ENCODE measurements at places on chromosomes 4 and X.

DNA sequence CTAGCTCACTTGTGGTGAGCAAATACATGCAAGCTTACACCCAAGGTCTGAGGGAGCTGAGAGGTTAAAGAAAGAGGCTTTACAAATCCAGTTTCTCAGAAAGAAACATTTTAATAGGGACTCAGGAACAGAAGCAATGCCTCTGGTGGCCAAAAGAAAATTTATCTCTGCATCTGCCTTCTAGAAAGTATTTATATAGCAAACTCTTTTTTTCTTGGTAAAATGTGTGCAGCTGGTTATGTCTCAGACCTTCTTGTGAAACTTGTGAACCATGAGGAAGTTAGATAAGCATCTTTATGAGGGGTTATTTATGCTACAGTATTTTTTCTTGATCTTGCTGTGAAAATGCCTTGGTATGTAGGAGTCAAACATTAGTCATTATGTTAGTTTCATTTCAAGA lies 48.5 kb upstream of the CYSLTR1 start:
- DNase-seq: no peak

GRCh38 chr4:88730811-88731210 lies 33.2 kb upstream of the NAP1L5 start:
- no peak for DNase-seq

DNA sequence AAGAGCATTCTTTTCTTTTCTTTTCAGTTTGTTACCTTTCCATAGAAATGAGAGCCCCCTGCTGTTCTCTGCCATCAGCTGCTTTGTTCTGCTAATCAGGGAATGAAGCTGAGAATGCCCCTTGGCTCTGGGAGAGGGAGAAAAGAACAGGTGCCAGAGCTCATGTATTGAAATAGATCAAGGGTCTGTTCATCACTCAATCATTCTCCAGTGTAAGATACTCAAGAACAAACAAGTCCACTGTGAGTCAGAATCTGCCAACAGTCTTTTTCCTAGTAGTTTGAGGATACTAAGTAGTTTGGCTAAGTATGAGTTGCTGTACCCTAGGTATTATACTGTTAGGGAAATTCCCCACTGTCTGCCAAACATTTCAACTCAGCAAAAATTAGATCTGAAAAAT lies 144.3 kb downstream of the RTL3 start:
- DNase-seq: no peak

GRCh38 chrX:97021680-97022079 lies 138.0 kb downstream of the RPA4 start:
- no peak for DNase-seq

GRCh38 chr4:52889354-52889753 lies 27.2 kb downstream of the RASL11B start:
- DNase-seq: no peak

GRCh38 chrX:130039847-130040246 lies 57.4 kb downstream of the BCORL1 start:
- no peak for DNase-seq

DNA sequence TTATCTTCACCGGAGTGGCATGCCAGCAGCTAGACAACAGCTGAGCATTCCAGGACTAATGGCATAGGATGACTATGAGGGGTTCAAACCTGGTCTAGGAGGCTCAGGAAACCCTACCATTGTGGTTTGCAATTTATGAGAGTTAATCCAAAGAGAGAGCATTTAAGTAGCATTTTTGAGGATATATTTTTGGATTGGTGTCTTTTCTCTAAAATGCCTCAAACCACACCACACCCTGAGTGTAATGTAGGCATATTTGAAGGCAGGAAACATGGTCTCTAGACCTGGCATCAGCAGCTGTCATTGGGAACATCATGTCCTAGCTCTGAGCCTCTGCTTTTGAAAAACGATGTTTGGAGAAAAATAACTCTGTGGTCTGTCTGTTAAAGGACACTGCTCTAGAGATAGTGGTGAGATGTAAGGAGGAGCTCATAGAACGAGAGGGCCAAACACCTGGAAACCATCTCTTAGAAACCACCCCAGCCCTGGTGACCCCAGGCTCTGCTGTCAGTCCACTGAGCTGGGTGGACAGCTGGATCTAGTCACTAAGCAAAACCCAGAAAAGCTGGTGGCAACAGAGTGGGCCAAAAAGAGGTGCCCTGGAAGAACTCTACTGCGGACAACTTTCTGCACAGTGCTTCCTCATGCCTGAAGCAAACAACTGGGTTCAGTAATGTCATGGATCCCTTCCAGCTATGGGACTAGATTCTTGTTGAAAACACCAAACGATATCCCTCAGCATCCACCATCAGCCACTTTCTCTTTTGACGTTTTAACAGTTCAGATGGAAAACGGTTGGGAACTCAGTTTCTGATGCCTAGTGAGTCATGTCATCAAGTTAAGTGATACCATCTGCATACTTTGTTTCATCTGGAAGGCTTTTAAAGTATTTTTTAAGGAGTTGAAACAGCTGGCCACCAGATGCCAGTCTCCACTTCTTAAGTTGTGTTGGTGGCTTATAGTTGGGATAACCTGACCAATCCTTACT lies 100.2 kb upstream of the C1QTNF7 start:
- no peak for DNase-seq

DNA sequence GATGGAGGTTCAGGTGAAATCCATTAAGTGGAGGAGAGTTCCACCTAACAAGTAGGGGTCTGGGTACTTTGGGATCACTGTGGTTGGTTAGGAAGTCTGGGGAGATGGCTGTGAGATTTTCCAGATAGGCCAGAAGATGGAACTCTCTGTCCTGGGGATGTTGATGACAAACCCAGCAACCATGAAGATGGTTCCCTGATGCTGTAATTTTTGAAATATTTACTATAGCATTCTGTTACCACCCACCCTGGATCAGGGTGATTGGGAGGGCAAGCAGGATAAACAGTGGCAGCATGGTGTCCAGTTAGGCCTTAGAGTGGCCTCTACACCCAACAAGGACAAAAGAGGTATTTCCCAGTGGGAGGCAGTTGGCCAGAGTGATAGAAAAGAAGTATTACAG lies 15.9 kb upstream of the NELFA start:
- no peak for DNase-seq

DNA sequence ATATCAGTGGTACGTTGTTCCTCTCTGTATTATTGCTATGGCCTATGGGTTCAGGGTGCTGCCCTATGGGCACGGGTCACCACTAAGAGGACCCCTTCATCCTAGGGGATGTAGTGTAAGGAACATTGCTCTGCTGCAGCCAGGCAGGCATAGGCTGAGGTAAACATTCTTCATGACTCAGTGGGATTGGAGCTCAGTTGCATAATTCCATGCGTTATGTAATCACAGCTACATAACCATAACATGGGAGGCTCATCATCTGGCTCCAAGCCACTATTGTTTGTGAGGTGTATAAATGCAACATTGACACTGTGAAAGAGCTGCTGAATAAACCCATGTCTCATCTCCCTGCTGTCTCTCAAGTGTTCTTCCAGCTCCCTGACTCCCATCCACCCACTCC lies 375.2 kb downstream of the MAGEE1 start:
- DNase-seq: no peak

- no peak for DNase-seq
These were observed 201.4 kb downstream of the SPOCK3 start for GRCh38 chr4:167032871-167033270.

GRCh38 chrX:148979786-148980185 lies 479.4 kb downstream of the AFF2 start:
- no peak for DNase-seq

DNA sequence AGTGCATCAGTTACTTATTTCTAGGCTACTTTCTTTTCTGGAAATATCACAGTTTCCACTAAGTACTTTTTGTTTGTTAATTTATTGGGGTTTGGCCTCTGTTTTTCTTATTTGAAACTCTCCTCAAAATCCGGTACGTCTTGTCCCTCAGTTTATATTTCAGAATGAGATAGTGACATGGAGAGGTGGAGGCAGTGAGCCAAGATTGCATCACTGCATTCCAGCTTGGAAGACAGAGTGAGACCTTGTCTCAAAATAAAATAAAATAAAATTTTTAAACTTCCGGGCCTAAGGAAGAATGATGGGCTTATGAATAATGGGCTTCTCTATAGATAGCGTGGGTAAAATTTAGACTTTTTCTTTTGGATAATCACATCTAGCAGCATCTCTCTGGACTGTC lies 567.8 kb downstream of the TRIML1 start:
- no peak for DNase-seq

DNA sequence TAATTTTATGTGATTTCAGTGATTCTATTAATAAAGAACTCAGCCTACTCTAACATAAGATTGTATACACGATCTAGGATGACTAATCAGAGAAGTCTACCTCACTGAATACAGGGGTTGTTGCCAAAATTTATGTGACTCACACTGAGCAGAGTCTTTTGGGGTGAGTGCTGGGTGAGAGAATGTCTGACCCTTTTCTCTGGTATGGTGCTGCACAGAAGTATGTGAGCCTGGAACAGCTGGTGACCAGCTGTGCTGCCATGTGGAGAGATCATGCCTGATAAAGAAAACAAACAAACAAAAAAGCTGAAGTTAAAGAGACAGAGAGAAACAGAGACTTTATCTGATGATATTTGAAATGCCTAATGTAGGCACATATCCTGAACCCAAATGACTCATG lies 618.1 kb upstream of the GRIA3 start:
- DNase-seq: no peak

DNA sequence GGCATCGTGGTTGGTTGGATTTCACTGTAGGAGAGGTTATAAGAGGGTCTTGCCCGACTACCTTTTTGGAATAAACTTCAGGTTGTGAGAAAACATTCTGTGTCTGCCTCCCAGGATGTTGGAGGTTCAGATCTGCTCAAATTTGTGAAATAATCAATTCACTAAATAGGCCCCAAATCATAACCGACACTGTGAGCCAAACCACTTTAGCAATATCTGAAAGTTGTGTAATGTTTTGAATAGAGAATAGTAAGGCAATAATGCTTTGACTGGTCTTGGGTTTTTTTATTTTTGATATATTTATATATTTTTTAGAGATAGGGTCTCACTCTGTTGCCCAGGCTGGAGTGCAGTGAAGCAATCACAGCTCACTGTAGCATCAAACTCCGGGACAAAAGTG lies 131.2 kb downstream of the GLRA3 start:
- no peak for DNase-seq

- DNase-seq: no peak
These were observed 25.6 kb downstream of the SPATA18 start for GRCh38 chr4:52076731-52077130.

- no peak for DNase-seq
These were observed 701 bp upstream of the BCOR start for GRCh38 chrX:40098264-40099054.

- DNase-seq: no peak
These were observed 14.8 kb downstream of the ADGRA3 start for GRCh38 chr4:22500831-22501714.

GRCh38 chr4:99117876-99118693 lies 26.0 kb downstream of the ADH4 start:
- DNase-seq: no peak

DNA sequence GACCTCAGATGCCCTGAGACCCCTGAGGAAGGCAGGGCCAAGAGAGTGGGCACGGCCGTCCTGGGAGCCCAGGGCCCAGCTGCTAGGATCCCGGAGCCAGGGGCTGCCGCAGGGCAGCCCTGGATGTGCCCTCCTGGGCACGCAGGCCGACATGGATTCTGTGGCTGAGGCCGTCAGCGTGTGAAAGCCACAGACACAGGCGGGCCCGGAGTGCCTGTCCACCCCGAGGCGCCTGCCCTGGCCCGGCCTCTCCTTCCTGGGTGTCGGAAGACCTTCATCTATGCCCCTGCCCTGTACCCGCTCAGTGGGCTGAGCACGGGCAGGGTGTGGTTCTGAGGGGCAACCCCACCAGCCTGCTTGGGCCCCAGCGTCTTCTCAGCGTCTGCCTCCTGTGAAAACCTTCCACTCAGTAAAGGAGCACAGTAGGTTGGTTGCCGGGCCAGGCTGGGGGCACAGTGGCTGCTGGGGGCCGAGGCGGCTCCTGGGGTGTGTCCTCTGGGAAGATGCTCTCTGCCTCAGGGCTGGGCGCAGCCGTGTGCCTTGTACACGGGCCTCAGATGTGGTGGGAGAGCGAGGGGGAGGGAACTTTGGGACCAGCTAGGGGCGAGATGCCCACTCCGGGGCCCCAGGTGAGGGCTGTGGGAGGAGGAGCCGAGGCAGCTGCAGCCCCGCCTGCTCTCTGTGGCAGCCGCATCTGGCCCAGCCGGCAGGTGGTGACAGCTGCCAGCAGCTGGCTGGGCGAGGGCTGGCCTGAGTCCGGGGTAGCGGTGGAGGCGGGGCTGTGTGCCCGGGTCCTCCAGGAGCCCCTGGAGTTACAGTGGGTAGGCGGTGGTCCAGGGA lies 20.8 kb downstream of the FGFRL1 start:
- DNase-seq: peak; percentile 20

DNA sequence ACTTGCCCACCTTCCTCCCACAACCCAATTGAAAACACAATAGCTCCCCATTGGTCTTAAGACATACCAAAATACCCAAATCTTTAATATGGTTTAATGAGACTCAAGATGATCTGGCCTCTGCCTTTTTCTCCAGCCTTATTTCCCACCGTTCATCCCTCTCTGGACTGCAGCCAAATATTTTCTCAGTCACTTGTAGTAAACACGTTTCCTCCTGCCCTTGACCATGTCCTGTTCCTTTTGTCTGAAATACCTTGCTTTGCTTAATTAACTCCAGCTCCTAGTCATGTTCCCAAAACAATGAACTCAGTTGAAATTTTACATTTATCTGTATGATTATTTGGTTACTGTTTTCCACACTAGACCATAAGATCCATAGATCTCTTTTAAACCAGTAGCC lies 8.4 kb upstream of the NUP54 start:
- peak; percentile 4 for DNase-seq

DNA sequence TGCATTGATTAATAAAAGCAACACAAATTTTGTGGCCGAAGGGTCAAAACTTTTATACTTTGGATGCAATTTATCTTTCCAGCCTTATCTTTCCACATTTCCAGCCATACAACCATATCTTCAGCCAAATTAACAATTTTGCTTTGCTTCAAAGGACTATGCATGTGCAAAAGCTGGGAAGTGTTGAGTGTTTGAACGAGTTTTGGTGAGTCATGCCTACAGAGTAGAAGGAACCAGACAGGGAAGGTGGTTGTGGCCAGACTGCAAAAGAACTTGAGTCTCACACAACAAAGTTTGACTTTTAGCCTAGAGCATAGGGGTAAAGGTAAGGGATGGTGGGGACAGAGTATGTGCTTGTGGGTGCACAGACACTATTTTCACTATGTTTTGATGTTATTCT lies 53.0 kb upstream of the GABRA2 start:
- no peak for DNase-seq

- no peak for DNase-seq
These were observed 36.4 kb upstream of the LCORL start for GRCh38 chr4:18057821-18058533.

DNA sequence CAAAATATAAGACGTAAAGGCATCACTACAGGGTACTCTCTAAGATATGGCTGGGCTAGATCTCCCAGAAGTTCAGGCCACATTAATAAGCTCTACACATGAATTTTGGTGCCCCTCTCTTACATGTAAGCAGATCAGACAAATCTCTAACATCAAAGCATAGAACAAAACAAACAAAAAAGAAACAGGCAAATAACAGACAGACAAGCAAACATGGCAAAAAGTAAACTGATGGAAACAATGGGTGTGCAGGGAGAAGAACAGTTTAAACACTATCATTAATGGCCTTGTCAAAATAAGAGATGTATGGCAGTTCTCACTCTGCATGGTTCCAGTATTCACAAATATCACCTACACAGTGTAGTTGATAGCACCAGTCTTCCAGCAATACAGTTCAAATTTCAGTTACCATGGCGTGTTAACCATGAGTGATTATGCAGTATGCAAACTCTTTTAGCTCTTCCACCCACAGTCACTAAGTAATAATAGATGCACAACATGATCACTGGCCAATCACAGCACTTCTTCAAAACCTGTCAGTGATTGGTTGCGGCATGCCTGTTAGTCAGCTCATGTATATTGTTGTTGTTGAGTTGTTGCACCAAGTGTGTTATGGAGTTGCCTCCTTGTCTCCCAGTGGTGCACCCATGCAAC lies 110.7 kb upstream of the TLR3 start:
- no peak for DNase-seq

Measured in NCI-H2029 (cell line).